Anterior cingulate cortex (tissue), 58 donors: ENCODE measurements at places on chromosomes 13 and 19.

DNA sequence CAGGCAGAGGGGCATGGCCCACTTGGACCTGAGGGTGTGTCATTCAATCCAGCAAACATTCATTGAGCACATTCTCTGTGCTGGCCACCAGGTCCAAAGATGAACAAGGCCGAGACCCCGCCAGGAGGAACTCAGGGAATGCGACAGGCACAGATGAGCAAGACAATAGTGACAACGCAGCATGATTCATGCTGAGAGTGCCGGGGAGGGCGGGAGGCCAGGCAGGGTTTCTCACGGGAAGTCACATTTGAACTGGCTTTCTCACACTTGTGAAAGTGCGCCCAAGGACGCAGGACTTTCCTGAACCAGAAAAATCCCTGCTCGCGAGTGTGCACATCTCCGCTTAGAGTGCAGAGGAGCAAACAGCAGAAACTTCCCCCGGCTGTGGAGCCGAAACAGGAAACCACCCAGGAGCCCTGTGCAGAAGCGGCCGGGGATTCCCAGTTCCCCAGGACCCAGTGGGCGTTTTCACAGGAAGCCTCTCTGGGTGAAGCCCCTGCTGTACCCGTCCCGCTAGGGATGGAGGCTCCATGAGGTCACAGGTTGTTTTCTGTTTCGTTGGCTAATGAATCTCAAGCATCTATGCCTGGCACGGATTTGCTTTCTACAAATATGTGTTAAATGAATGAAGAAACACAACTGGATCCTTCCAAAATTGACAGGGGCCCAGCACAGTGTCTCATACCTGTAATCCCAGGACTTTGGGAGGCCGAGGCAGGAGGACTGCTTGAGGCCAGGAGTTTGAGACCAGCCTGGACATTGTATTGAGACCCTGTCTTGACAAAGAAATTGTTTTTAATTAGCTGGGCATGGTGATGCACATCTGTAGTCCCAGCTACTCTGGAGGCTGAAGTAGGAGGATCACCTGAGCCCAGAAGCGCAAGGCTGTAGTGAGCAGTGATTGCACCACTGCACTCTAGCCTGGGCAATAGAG is 68.4 kb upstream of the TM9SF2 start:
- DNase-seq: no peak

GRCh38 chr13:80359778-80360452 is 19.0 kb upstream of the SPRY2 start:
- no peak for DNase-seq

DNA sequence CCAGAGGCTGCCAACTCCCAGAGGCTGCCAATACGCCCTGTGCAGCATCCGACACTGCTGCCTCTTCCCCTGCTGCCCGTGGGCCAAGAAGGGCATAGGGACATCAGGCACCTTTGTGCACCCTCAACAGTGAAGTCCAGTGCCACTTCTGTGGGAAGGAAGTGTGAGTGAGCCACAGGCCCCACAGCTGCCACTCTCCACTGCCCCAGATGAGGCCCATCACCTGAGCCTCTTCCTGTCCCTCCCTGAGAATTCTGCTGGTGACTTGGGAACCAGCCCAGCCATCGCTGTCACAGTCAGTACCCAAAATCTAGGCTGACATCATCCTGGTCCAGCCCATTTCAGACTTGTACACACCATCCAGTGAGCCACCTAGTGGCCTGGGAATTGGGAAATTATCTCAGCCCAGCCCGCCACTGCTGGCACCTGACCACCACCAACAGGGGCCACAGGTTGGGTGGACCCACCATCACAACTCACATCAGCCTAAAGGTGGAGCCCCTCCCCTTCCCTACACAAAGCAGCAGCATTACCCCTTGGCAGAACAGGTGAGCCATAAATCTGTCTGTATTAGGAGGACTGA is 733.9 kb upstream of the KLHL1 start:
- no peak for DNase-seq

GRCh38 chr13:43309311-43309710 is 285.9 kb downstream of the DNAJC15 start:
- no peak for DNase-seq

DNA sequence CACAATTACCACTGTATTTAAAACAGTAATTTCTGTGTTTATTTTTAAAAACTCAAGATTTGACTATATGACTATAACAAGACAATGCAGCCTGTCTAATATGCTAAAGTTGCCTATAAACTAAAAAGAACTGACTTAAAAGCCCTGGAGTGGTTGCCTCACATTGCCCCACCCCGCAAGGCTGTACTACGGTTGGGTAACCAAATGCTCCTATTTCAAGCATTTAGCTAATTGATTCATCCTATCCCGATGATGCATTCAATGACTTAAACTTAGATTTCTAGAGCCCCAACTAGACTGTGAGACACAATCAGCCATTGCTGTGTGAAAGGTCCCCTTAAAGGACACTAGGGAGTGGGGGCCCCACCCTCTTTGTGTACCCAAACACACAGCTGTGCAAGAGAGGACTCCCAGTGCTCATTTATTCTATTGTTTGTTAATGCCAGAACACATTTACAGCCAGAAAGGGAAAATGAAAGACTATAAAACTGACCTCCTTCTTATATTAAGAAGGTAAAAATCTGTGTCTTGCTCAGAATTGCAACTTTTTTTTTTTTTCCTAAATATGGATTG is 66.9 kb downstream of the MIPEP start:
- DNase-seq: no peak
